Nephron progenitor cell (in vitro differentiated cells): ENCODE measurements at places on chromosomes 1 and 21.

DNA sequence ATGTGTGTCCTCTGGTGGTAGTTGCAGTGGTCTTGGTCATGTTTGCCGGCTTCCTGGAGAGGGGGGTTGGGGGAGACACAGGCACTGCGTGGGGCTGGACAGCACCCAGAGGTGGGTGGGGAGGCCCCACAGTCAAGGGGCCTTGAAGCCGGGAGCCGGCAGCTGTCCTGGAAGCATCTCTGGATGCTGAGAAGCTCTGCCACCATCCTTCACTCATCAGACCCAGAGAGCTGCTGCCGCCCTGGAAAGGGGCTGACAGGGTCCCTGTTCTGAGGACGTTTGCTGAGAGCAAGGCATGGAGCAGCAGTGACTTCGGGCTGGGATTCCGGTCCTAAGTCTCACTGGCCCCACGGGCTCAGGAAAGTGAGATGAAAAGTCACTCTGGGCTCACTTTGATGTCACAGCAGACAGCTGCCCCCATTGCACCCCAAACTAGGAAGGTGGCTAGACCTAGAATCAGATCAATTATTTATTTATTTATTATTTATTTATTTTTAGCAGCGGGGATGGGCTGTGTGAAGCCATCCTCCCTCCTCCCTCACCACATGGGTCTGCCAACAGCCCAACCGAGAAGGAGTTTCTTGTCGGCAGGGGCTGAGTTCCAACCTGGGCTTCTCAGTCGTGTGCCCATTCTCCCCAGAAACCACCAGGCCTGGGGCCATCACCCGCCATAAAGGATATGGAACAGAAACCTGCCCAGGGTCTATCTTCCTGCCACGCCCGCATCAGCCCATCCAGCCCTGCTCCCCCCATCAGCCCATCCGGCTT, 547.4 kb downstream of the PTPRU start:
- no peaks in the 10 kb centered on the region for H3K4me1 ChIP-seq
- no peak for DNase-seq
- H3K4me3 ChIP-seq = no peak overlapping the region
- peaks cover 33% of the 10 kb centered on the region for H3K27me3 ChIP-seq
- no peaks in the 10 kb centered on the region for H3K36me3 ChIP-seq

- H3K27ac ChIP-seq = peak overlapping the region; percentile 67
- peaks cover 14% of the 10 kb centered on the region for H3K36me3 ChIP-seq
- H3K4me1 ChIP-seq = peaks cover 49% of the 10 kb centered on the region
These were observed 22.4 kb downstream of the NOS1AP start for GRCh38 chr1:162091681-162092524.

DNA sequence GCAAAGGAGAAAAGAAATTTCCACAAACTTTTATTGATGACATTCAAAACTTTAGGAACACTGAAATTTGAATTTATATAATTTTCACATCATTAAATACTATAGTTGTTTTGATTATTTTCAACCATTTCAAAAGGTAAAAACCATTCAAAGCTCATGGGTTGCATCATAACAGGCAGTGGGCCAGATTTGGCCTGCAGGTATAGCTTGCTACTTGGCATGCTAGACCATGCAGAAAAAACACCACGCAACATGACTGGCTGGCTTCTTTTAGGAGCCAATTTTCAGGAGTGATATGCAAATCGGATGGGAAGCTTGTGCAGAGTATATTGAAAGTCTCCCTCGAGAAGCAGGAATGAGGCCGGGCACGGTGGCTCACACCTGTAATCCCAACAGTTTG, 144.8 kb downstream of the GLUL start:
- no peak for DNase-seq
- H3K27me3 ChIP-seq = peaks cover 8% of the 10 kb centered on the region
- no peak overlapping the region for H3K4me3 ChIP-seq
- H3K27ac ChIP-seq = no peak overlapping the region

DNA sequence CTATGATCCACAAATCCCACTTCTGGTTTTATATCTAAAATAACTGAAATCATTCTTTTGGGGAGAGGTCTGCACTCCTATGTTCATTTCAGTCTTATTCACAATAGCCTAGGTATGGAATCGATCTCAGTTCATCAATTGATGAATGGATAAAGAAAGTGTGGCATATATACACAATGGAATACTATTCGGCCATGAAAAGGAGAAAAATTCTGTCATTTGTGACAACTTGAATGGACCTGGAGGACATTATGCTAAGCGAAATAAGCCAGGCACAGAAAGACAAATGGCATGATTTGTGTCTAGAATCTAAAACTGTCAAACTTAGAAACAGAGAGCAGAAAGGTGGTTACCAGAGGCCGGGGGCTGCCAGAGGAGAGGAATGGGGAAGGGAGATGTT, 5.4 kb upstream of the KRTAP10-8 start:
- peaks cover 5% of the 10 kb centered on the region for H3K4me1 ChIP-seq
- H3K27ac ChIP-seq = no peak overlapping the region
- peaks cover 13% of the 10 kb centered on the region for H3K36me3 ChIP-seq

DNA sequence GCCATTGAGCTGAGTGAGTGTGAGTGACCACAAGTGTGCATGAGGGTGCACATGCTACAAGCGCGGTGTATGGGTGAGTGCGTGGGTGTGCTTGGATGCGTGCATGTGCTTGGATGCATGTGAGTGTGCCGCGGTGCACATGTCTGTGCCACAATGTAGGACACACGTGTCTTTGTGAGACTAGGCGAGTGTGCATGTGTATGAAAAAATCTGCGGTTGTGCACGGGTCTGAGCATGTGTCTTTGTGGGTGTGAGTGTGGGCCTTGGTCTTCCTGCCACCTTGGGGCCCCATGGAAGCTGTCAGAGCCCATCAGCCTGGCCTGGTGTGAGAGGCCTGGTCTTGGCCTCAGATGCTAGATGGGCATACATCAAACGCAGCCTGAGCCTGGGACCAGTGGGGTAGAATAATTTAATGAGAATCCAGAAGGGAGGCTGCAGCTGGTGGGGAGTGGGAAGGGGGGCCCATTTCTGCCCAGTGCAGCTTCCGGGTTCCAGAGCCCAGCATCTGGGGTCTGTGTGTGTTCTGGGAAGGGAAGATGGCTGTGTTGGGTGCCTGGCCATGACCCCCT, 103.9 kb upstream of the SLC2A1 start:
- H3K4me1 ChIP-seq = peaks cover 37% of the 10 kb centered on the region
- H3K4me3 ChIP-seq = no peak overlapping the region
- no peak for DNase-seq
- H3K27ac ChIP-seq = no peak overlapping the region

GRCh38 chr1:39026051-39026865, at the start of gene NDUFS5:
Gene NDUFS5, plus strand, starts transcription at chr1:39026350. Its CDS starts 2,375 bp downstream, at chr1:39028725.
- peak within 1 kb of the TSS; percentile 99 for H3K27ac ChIP-seq
- DNase-seq = peak; percentile 82
- H3K36me3 ChIP-seq = peaks cover 32% of the 10 kb centered on the region
- H3K4me3 ChIP-seq = peak within 1 kb of the TSS; percentile 95

DNA sequence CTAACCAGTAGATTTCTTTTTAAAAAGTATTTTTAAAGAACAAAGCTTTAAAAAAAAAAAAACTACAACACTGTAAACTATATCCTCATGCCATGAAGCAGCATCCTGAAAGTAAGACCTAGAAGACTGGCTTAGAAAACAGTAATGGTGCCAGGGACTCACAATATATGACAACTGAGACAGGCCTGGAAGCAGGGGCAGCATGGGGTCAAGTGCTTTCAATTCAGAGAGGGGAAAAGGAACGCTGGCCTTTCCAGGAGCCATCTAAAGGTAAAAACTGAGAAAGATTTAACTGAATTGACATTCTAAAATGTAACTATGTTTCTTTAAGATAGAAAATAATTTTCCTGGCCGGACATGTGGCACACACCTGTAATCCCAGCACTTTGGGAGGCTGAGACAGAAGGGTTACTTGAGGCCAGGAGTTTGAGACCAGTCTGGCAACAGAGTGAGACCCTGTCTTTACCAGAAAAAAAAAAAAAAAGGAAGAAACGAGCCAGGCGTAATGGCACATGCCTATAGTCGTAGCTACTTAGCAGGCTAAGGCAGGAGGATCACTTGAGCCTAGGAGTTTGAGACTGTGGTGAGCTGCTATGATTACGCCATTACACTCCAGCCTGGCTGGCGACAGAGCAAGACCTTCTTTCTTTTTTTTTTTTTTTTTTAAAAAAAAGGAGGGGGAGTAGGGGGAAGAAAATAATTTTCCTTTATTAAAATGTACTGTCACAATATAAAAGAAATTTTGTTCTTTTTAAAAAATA, 54.1 kb downstream of the SLC35D1 start:
- H3K27ac ChIP-seq = peak overlapping the region; percentile 64
- DNase-seq = no peak
- H3K4me1 ChIP-seq = peaks cover 11% of the 10 kb centered on the region
- H3K27me3 ChIP-seq = no peaks in the 10 kb centered on the region
- no peak overlapping the region for H3K4me3 ChIP-seq

- peaks cover 59% of the 10 kb centered on the region for H3K4me1 ChIP-seq
- H3K4me3 ChIP-seq = no peak overlapping the region
- no peak for DNase-seq
- H3K27me3 ChIP-seq = peaks cover 15% of the 10 kb centered on the region
- H3K36me3 ChIP-seq = peaks cover 60% of the 10 kb centered on the region
- peak overlapping the region; percentile 64 for H3K27ac ChIP-seq
These were observed 18.3 kb downstream of the GPR137B start for GRCh38 chr1:236160540-236161127.

DNA sequence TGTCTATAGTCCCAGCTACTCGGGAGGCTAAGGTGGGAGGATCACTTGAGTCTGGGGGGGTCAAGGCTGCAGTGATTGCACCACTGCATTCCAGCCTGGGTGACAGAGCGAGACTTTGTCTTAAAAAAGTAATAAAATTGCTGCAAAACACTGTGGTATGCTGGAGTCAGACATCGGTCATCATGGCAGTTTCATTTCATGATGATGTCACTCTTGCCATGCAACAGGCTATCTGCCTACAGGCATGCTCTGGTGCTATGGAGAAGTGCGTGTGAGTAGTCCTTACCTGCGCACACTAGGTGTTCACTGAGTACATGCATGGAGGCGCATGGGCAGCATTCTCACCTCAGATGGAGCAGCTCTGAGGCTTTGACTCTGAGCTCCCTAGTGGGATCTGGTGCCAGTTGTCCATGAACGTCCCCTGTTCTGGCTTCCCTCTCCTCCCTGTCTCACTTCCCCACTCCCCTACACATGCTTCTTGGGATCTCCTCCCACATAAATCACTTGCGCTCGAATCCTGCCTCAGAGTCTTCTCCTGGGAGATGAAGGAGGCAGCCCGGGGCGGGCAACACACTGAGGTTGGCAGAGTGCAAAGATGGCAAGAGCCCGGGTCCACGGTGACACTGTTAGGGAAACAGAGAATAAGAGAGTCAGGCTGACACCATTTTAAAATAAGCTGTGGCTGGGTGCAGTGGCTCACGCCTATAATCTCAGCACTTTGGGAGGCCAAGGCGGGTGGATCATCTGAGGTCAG, 10.4 kb upstream of the CELA3B start:
- H3K27ac ChIP-seq = no peak overlapping the region
- peaks cover 6% of the 10 kb centered on the region for H3K27me3 ChIP-seq
- no peak overlapping the region for H3K4me3 ChIP-seq
- H3K36me3 ChIP-seq = no peaks in the 10 kb centered on the region

DNA sequence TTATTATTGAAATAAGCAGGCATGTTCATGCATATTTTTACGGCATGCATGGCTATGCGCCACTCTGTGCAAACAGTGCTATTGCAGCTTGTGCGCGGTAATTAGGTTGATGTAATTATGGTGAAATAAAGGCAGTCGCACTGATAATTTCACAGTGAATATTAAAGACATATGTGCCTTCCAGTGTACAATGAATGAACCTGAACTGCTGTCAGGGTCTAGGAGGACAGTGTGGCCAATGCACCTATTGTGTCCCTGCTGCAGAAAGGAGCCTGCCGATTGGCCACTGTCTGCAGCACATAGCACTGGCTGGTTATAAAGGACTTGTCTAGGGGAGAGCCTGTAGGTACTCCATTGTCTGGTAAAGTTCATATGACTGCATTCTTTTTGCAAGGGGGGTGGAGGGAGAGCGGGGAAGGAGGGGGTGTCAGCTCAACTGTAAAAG, 340.4 kb downstream of the USP25 start:
- no peak overlapping the region for H3K27ac ChIP-seq
- no peak for DNase-seq
- no peaks in the 10 kb centered on the region for H3K27me3 ChIP-seq
- no peaks in the 10 kb centered on the region for H3K36me3 ChIP-seq

DNA sequence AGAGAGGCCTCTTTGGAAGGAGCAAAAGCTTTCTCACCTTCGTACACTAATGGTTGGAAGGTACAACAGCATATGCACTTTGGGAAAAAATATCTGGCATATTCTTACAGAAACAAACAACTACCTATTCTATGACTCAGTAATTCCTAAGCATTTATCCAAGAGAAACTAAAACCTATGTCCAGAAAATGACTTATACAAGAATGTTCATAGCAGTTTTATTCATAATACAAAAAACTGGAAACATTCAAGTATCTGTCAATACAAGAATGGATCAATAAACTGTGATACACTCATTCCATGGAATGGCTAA, 8.2 kb downstream of the NBPF1 start:
- DNase-seq = no peak
- no peaks in the 10 kb centered on the region for H3K27me3 ChIP-seq
- no peaks in the 10 kb centered on the region for H3K36me3 ChIP-seq
- no peak overlapping the region for H3K27ac ChIP-seq

GRCh38 chr1:38277646-38278045, 231.1 kb upstream of the POU3F1 start:
- no peaks in the 10 kb centered on the region for H3K4me1 ChIP-seq
- DNase-seq = no peak
- H3K4me3 ChIP-seq = no peak overlapping the region
- no peak overlapping the region for H3K27ac ChIP-seq
- peaks cover 20% of the 10 kb centered on the region for H3K27me3 ChIP-seq
- H3K36me3 ChIP-seq = peaks cover 14% of the 10 kb centered on the region

GRCh38 chr1:17359031-17359430, 13.0 kb upstream of the PADI6 start:
- peaks cover 15% of the 10 kb centered on the region for H3K4me1 ChIP-seq
- no peaks in the 10 kb centered on the region for H3K36me3 ChIP-seq
- no peak overlapping the region for H3K4me3 ChIP-seq
- DNase-seq = peak; percentile 23

DNA sequence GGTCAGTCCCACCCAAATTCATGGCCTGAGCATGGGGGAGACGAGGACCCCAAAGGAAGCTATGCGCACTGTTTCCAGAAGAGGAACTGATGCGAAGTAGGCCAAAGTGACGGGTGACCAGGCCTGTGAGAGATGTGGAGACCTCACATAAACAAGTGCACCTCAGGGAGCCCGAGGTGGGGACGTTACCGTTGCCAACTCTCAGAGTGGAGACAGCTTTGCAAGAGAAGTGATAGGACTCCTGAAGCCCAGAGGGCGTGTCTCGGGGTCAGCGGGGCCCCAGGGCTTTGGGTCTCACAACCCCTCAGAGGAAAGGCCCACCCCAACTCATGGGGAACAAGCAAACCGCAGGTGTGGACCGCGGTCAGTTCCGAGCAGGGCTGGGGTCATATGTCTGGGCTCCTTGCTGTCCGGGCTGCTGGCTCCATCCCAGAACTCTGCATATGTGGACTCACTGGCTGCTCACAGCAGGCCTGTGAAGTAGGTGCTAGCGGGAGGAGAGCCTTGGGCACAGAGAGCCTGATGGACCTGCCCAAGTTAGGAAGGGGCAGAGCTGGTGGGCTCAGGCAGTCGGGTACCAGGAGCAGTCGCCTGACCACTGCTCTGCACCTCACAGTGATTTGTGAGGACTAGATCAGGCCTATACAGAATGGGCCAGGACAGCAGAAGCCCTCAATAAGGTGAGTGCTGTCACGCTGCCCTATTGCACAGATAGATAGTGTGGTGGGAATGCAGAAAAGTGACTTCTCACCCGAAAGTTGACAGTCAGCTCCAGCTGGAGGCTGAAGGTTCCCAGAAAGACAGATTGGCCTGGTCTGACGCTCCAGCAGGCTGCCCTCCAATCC, 26.2 kb downstream of the STUM start:
- no peak for DNase-seq
- peaks cover 12% of the 10 kb centered on the region for H3K27me3 ChIP-seq
- peaks cover 26% of the 10 kb centered on the region for H3K4me1 ChIP-seq
- H3K36me3 ChIP-seq = no peaks in the 10 kb centered on the region
- H3K27ac ChIP-seq = no peak overlapping the region
- no peak overlapping the region for H3K4me3 ChIP-seq
